ENCODE measurements at places on chromosomes 1 and 21. TPM values are rescaled to one million over a fixed set of nuclear protein-coding genes. Genes with fewer than 3 reads are reported as not detected.

GRCh38 chr1:62800825-62801306, 16.9 kb downstream of the ATG4C start:
- H3K27ac ChIP-seq, result no peak overlapping the region
- H3K27me3 ChIP-seq, result no peaks in the 10 kb centered on the region
- DNase-seq, result no peak
- H3K4me3 ChIP-seq, result no peak overlapping the region
- peaks cover 7% of the 10 kb centered on the region for H3K36me3 ChIP-seq

- no peak for DNase-seq
- H3K4me1 ChIP-seq, result peaks cover 3% of the 10 kb centered on the region
- peaks cover 5% of the 10 kb centered on the region for H3K27me3 ChIP-seq
- no peak overlapping the region for H3K4me3 ChIP-seq
- no peak overlapping the region for H3K27ac ChIP-seq
Measured at GRCh38 chr1:39977202-39977601, 22.3 kb downstream of the MFSD2A start.

GRCh38 chr1:94864821-94865220, 44.7 kb downstream of the SLC44A3 start:
- peaks cover 45% of the 10 kb centered on the region for H3K4me1 ChIP-seq
- peak overlapping the region; percentile 97 for H3K27ac ChIP-seq
- DNase-seq, result no peak
- H3K4me3 ChIP-seq, result peak overlapping the region; percentile 11
- no peaks in the 10 kb centered on the region for H3K27me3 ChIP-seq
- H3K36me3 ChIP-seq, result peaks cover 35% of the 10 kb centered on the region

DNA sequence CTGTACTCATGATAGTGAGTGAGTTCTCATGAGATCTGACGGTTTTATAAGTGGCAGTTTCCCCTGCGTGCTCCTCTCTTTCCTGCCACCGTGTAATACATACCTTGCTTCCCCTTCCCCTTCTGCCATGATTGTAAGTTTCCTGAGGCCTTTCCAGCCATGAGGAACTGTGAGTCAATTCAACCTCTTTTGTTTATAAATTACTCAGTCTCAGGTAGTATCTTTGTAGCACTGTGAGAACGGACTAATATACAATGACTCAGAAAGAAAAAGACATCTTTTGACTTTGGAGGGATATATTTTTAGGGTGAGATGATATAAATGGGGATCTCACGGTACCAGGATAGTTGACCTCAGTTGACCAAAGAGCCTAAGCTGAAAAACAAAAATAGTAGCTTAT, 74.7 kb upstream of the BACH1 start:
- no peaks in the 10 kb centered on the region for H3K27me3 ChIP-seq
- H3K27ac ChIP-seq, result no peak overlapping the region
- H3K36me3 ChIP-seq, result no peaks in the 10 kb centered on the region
- no peak for DNase-seq

GRCh38 chr21:38170283-38170682, 86.5 kb upstream of the KCNJ15 start:
- peak overlapping the region; percentile 95 for H3K27ac ChIP-seq
- peaks cover 5% of the 10 kb centered on the region for H3K27me3 ChIP-seq
- peaks cover 28% of the 10 kb centered on the region for H3K4me1 ChIP-seq
- no peak overlapping the region for H3K4me3 ChIP-seq

DNA sequence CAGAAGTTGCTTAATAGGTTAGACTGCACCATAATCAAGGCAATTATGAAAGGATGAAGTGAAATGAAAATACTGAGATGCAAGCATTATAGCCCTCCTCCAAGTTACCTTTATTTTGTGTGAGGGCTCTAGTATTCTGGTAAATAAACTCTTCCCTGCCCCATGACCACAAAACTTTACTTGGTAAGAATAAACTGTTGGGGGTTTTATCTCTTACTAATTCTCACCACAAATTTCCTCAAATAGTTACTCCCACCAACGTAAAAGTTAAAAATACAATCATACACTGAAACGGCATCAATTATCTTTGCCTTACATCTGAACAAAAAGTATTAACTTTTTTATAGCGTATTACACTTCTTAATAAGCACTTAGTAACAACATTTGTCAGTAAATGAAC, 29.5 kb downstream of the C21orf91 start:
- no peak overlapping the region for H3K4me3 ChIP-seq
- peaks cover 9% of the 10 kb centered on the region for H3K4me1 ChIP-seq
- no peak overlapping the region for H3K27ac ChIP-seq
- peaks cover 30% of the 10 kb centered on the region for H3K36me3 ChIP-seq
- H3K27me3 ChIP-seq, result no peaks in the 10 kb centered on the region

Gene CRP
- total RNA-seq, result not detected

Gene LEFTY2
- total RNA-seq, result 0.51 TPM

Gene NTRK1
- not detected for total RNA-seq

DNA sequence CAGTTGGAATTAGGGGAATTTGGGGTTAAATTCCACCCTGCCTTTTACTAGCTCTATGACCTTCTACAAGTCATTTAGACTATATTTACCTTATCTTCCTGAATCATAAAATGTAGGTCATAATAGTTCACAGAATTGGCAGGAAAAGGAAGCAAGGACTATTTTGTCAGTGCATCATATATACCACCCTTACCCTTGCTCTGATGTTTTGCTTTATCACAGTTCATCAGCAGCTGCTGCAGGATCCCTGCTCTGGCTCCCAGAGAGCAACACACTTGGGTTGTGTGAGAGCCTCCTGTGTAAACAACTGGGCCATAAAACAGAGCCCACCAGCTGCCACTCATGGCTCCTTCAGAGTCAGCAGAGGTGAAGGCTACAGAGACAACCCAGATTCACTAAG, 631.6 kb upstream of the CAMK1G start:
- H3K27me3 ChIP-seq, result no peaks in the 10 kb centered on the region
- H3K36me3 ChIP-seq, result no peaks in the 10 kb centered on the region
- H3K27ac ChIP-seq, result no peak overlapping the region
- peaks cover 1% of the 10 kb centered on the region for H3K4me1 ChIP-seq
- DNase-seq, result no peak
- H3K4me3 ChIP-seq, result no peak overlapping the region

- H3K36me3 ChIP-seq, result no peaks in the 10 kb centered on the region
- no peak for DNase-seq
Measured at GRCh38 chr21:27513016-27513415, 546.1 kb upstream of the ADAMTS5 start.

Gene DIO1
- total RNA-seq, result 1.1 TPM

Gene VHLL
- not detected for total RNA-seq

Data from progenitor cell of endocrine pancreas (in vitro differentiated cells).